ENCODE measurements at places on chromosomes 1 and 21.

DNA sequence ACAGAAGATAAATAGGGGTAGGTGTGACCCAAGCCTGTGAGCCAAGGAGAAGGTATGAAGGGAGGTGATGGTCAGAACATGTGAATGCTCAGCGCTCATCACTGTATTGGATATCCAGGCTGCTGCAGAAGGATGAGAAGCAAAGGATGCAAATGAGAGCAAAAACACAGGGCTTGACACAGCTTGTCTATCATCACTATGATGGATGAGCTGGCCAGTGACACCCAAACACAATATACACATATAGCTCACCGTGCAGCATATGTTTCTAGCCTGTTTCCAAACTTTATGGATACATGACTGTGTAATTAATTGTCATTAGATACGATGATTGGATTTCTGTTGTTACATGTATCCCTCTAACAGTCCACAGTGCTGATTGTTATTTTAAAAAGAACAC, 13.8 kb upstream of the HMGN1 start:
- DNase-seq: no peak

GRCh38 chr1:66725885-66726665, 26.2 kb upstream of the DYNLT5 start:
- DNase-seq: no peak

DNA sequence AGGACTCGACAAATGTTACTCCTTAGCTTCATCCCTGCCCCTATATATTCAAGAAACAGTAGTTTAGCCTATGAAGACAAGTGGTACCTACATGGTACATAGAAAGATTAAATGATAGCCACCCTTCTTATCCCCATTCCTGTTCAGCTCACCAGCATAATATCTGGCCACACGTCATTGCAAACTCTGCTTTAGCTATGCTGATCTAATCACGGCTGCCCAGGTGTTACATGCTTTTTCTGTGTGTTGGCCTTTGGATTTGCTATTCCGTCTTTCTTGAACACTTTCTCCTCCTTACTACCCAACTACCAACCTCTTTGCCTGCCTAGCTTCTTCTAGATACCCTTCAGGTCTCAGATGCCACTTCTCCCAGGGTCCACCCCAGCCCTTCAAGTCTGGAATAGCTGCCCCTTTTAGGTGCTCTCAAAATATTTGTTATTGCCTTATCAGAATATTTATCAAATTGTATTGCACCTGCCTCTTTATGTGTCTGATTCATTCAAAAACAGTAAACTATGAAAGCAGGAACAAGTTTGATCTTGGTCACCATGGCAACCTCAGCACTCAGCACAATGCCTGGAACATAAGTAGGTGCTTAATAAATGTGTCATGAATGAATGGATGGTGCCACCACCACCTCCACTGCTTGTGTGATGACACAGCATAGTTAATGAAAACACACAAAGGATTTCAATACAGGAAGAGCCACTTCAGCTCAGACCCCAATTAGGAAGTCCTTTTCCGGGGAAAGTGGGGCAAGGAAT, 11.4 kb upstream of the DNASE2B start:
- no peak for DNase-seq

GRCh38 chr1:28163496-28164161, 12.9 kb downstream of the PTAFR start:
- DNase-seq: no peak

DNA sequence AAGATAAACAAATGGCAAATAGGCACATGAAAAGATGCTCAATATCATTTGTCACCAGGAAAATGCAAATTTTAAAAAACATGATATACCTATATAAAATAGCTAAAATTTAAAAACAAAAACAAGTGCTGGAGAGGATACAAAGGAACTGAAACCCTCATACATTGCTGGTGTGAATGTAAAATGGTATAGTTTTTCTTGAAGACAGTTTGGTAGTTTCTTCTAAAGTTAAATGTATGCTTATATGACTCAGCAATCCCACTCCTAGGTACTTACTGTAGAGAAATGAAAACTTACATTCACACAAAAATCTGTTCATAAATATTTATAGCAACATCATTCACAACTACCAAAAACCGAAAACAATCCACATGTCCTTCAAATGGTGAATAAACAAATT, 11.2 kb downstream of the TAF12 start:
- DNase-seq: no peak

DNA sequence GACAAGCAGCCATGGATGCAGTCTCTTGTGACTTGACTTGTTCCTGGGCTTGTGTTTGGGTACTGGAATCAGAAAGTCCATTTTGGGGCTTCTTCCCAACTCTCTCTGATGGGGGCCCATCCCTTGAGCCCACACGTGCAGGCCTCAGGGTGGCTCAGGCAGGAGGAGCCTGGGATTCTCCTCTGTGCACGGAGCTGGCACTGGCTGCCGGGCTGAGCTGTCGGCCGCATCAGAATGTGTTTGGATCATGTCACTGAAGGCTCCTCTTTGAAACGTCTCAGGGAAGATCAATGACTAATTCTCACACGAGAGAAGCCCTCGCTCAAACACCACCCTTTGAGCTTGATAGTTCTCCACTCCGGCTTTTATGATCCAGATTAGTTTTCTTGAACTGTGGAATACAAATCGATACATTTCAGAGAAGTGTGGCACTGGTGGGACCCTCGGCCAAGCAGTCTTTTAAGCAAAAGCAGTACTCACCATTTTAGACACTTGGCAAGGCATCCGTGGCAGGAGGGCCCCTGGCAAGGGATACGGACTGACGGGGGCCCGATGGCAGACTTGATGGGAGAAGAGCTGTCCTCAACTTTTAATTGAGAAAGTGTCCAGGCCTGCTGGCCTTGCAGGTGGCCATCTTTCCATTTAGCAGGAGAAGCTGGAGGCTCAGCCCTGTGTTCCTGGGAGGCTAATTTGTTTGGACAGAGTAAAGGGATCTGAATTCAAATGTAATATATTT, 220.7 kb upstream of the C1orf174 start:
- no peak for DNase-seq

DNA sequence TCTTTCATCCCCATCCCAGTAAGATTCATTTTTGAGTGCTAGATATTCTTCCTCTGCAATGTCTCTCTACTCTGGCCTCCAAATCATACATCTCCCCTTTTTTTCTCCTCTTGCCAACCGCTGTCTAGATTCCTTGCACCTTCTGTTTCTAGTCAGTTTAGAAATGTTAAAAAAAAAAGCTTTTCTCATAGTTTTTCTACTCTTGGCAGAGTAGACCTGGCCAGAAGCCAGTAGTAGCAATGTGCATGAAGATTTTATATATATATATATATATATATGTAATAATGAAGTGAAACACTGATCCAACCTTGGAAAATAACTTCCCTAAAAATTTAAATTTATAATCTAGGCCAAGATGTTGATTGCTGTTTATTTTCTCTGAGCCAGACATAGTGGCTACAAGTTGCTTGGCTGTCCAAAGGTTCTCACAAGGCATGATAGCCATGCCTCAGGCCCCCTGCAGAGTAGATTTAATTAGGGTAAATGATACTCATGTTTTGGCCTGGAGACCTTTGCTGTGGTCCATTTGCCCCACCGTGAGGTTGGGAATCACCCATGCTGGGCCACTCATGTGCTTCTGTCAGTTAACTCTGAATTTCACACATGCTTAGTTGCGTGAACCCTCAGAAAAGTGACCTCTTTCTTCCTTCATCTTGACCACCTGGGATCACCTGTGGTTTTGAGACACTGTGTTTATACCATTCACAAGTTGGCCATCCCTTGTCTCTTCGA, 103.4 kb upstream of the KCNE2 start:
- DNase-seq: no peak

- no peak for DNase-seq
Observed at GRCh38 chr1:65164633-65165032, 16.6 kb downstream of the AK4 start.

DNA sequence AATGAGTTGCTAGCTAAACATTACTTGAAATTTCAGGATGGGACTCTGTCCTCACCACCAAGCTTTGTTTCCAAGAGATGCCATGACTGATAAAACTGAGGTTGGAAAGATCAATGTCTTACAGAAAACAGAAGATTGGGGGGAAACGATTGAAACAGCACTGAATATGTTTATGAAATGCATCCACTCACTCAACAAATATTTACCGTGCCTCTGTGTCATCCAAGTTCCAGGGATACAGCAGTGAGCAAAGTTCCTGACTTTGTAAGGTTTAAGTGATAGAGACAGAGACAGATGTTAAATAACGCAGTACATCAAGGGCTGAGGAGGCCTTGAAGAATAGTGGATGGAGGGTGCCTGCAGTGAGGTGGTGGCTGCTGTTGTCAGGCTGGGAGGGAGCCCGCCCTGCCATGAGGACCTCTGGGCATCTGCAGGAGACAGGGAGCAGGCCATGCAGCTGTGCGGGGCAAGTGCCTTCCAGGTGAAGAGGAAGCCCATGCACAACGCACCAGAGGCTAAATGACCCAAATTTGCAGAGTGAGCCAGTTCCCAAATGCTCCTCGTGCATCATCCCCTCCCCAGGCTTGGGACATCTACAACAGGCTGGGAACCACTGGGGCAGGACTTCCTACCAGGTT, 108.0 kb downstream of the HLCS start:
- DNase-seq: no peak

DNA sequence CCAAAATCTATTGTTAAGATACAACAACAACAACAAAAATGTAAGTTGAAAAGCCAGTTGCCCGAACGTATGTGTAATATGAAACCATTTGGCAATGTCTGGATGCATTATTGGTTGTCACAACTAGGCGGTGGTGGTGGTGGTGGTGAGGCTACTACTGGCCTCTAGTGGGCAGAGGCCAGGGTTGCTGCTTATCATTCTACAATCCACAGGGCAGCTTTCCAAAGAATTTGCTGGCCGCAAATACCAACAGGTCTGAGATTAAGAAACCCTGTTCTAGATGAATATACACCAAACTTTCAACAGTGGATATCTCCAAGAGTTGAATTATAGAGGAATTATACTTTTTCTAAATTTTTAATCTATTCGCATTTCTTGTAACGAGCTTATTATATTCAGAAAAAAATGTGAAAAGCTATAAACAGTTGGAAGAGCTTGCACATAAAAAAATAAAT, 26.8 kb upstream of the ZNF697 start:
- DNase-seq: no peak

GRCh38 chr1:11772458-11772857, 10.5 kb downstream of the C1orf167 start:
- DNase-seq: no peak

- DNase-seq: no peak
Observed at GRCh38 chr1:232676307-232676706, 46.4 kb upstream of the SIPA1L2 start.

GRCh38 chr21:34243562-34243961, 120.2 kb upstream of the KCNE2 start:
- no peak for DNase-seq

- DNase-seq: no peak
Observed at GRCh38 chr1:231665726-231666125, 39.1 kb downstream of the DISC1 start.

GRCh38 chr1:168843401-168843800, 114.4 kb upstream of the DPT start:
- DNase-seq: no peak

DNA sequence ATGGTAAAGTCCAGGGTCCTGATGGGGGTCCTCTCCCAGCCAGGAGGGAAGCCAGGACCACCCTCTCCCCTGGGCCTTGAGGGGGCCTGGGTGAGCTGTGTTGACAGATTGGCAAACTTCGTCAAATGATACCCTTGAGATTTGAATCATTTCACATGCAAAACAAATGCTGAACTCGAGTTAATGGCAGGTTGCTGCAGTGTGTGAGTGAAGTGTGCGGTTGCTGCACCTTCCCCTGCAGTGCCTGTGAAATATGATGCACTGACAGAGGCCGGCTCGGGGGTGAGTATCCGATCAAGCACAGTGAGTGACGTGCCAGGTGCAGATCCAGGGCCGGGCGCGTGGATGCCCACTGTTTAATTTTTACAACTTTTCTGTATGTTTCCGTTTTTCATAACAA, 5.7 kb upstream of the KRTAP12-1 start:
- no peak for DNase-seq

- no peak for DNase-seq
Observed at GRCh38 chr1:41482001-41482765, 2.3 kb downstream of the EDN2 start.

GRCh38 chr1:86913399-86913895, 479 bp downstream of the SELENOF start:
- no peak for DNase-seq

DNA sequence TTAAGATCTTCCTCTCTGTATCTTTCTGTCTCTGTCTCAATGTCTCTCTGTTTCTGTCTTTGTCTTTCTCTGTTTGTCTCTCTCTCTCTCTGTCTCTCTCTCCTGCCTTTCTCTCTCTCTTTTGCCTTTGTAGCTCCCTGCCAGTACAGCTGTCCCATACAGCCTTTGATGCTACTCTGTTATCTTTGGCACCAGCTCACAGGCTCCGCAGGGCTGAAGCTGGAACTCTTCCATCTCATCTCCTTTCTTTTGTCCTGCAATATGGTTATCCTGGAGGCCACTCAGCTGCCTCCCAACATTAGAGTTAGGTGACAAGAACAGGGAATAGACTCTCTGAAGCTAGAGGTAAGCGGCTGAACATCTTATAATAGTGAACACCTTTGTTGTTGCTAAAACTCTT, 354.3 kb upstream of the NEGR1 start:
- DNase-seq: no peak

DNA sequence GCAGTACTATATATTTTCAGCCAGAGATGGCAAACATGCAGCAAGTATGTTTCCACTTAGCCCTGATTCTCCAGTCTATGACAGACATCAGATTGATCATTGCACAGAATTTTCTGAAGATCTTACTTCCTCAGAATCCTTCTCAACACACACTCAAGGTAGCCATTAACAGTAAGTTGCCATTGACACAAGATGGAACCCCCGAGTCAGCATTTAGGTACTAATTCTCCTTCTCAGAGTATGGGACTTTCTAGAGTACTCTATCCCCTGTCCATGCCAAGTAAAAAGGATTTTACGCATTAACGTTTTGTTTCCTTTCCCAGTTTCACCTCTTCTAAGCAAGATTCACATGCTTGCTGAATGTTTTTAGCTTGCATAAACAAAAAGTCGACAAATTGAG, 63.5 kb downstream of the SGIP1 start:
- DNase-seq: no peak

- DNase-seq: no peak
Observed at GRCh38 chr1:96723377-96723776, 1.8 kb downstream of the PTBP2 start.

GRCh38 chr1:52157582-52157981, 15.7 kb downstream of the ZFYVE9 start:
- no peak for DNase-seq

GRCh38 chr1:160733898-160734297, 5.1 kb upstream of the SLAMF7 start:
- no peak for DNase-seq

- no peak for DNase-seq
Observed at GRCh38 chr1:186046437-186047211, 312.4 kb downstream of the HMCN1 start.

DNA sequence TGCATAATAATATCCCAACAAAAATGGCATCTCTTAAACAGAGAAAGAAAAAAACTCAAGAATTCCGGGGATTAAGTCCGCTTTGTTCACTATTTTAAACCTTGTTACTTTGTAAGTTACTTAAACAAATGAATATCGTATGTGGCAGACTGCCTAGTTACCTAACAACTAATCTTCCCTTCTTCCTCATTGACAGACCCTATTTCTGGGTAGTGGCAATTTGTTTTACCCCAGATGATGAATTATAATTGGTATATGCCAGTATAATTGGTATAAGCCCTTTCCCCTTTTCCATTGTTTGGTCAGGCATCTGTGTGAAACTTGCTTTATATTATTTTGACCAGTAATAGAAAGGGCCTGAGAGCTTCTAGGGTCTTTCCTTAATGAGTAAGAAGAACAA, 52.4 kb downstream of the CDC42BPA start:
- no peak for DNase-seq

GRCh38 chr1:109664671-109665070, 3.2 kb upstream of the GSTM2 start:
- DNase-seq: no peak
